ENCODE measurements at places on chromosomes 16 and 17.

DNA sequence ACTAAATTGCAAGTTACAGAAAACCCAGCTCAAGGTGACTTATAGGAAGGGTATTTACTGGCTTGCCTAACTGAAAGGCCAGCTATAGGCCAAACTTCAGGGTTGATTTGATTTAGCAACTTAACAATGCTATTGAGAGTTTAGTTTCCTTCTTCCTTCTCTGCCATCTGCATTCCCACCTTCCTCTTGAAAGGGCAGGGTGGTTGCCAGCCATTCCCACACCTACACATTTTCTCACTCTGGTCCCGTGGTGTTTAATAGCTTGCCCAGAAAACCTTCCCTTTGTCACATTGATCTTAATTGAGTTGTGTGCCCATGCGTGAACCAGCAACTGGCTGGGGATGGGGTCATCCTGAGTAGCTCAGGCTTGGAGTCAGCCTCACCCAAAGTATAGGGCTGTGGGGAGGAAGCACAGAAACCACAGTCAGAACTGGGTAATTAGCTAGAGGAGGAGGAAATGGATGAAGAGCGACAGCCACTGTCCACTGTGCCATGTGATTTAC lies 194.7 kb downstream of the SPECC1 start:
- DNase-seq: no peak

- no peak for DNase-seq
These were observed 26.2 kb upstream of the PLCG2 start for GRCh38 chr16:81752876-81753227.

DNA sequence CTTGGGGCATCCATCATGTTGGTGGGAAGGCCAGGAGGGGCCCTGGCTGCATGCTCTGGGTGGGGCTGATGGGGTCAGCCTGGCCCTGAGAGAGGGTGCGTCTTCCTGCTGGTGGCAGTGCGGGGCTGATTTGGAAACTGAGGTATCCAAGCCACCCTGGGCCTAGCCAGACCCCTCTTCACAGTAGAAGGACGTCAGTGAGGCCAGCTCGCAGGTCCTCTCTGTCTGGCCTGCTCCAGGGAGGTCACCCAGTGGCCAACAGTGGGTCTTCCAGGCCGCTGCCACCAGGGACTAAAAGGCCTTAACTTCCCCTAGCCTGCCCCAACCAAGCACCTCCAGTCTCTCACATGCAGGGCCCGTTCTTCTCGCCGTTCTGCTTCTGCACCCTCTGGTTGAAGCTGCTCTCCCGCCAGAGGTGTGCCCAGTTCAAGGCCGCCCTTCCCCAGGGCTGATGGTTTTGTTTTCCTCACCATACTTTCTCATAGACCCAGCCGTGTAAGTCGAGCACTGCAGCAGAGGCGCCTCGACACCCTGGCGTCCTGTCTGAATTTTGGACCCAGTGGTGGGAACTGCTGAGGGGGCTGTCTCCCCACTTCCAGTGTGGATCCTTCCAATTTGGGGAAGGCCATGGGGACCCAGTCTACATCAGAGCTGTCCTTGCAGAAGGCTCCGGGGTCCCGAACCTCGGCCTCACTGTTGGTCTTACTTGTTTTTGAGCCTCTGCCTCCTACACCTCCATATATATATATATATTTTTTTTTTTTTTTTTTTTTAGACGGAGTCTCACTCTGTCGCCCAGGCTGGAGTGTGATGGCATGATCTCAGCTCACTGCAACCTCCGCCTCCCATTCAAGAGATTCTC lies 42.9 kb upstream of the CDC42EP4 start:
- no peak for DNase-seq

- no peak for DNase-seq
These were observed 3.9 kb downstream of the IGFBP4 start for GRCh38 chr17:40447148-40447644.

DNA sequence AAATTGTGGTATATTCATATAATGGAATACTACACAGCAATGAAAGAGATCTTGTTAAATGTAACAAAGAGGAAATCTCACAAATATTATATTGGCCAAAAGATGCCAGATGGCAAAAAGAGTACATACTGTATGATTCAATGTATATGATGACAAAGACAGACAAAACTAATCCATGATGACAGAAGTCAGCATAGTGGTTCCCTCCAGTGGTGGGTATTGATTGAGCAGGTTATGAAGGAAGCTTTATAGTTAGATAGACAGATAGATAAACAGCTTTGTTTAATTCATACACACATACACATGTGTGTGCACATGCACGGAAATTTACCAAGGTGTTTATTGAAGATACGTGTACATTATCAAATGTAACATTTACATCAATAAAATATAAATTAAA lies 74.4 kb upstream of the SMIM36 start:
- DNase-seq: no peak

DNA sequence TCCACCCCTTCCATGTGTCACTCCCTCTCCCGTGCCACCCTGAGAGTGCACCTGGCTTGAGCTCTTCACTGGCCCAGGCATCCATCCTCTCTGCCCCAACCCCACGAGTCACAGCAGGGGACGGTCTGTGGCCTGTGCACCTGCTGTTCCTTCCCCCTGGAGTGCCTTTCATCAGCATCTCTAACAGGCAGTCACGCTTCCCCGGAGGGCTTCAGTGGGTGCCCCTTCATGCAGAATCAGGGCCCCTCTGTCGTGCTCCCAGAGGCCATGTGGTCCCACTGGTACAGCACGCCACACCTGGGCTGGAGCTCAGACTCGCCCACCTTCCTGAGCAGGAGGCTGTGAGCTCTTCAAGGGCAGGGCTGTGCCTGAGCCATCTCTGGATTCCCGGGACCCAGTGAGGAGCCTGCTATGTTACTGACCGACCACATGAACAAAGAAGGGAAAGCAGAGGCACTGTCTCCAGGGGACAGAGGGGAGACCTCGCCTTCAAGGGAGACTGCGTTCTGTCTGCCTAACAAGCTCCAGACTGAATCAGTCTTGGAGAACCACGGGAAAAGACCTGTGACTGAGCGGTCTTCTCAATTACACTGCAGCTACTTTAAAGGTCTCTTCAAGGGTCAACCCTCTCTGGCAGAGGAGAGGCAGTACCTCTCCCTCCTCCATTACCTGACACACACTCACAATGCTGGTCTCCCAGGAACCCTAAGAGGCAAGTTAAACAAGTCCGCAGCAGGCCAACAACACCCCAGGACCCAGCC lies 78.8 kb upstream of the DOC2B start:
- DNase-seq: peak; percentile 64

DNA sequence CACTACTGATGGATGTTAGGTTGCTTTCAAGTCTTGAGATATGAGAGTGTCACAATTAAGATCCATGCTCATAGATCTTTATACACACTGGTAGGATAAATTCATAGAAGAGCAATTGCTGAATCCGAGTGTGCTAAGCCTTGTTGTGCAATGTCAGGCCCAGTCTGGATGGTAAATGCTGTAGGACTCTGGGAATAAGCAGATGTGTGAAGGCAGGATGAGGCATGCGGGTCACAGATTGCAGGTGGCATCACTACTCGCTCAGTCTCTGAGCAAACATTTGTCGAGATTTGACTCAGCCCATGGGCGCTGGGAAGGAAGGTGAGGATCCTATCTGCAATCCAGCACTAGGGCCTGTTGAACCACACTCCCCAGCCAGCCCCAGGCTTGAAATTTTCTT lies 40.7 kb downstream of the TMEM186 start:
- DNase-seq: no peak

- DNase-seq: no peak
These were observed 43.8 kb downstream of the DNAJA2 start for GRCh38 chr16:46929378-46930332.

GRCh38 chr17:7435676-7436555 lies 681 bp downstream of the TMEM102 start:
- no peak for DNase-seq

DNA sequence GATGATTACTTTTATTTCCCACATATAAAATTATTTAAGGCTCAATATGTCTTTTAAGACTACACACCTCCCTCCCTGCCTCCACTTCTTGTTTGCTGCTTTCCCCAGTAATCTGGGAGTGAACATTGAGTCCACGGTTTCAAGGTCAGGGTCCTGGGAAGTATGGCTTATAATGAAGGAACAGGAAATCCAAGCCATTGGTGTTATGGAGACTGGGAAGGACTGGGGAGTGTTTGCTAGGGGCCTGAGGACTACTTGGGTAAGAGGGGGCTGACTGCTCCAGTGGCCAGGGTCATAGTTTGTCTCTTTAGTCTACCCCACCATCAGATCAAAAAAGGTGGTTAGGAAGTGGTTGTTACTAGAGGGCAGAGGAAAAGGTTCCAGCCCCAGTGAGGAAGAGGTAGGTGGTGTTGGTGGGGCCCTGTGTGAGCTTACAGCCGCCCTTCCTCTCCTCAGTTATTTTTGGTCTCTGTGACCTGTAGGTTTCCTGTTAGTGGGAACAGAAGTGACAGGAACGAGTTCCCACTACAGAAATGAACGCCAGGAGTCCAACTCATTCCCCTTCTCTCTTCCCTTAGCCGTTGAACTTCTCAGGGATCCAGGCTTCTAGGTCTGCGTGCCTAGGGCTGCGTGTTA lies 742 bp upstream of the SLC16A13 start:
- DNase-seq: no peak

GRCh38 chr17:28901866-28902818 lies 737 bp downstream of the DHRS13 start:
- no peak for DNase-seq

GRCh38 chr17:74592087-74592990 lies at the start of gene CD300LD:
TSS of gene CD300LD (minus strand) at chr17:74592283. CDS start at chr17:74592202, 81 bp downstream.
- DNase-seq: no peak

GRCh38 chr16:58651965-58652348 lies 22.3 kb upstream of the CNOT1 start:
- DNase-seq: no peak

DNA sequence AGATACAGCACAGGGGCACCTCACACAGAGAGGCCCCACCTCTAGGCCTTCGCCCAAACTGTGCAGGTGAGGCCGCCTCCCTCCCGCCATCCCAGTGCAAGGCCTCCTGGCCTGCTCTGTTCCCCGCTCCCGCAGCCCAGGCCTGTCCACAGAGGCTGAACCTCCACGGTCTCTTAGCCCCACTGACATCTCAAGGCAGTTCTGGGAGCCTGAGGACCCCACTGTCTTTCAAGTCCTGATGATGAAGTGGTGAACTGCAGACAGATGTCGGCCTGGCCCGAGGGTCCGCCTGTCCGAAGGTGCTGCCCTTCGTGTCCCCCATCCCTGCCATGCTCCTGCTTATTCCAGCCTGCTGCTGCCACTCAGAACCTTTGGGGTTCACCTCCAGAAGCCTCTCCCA lies 32.3 kb downstream of the ENGASE start:
- DNase-seq: no peak

DNA sequence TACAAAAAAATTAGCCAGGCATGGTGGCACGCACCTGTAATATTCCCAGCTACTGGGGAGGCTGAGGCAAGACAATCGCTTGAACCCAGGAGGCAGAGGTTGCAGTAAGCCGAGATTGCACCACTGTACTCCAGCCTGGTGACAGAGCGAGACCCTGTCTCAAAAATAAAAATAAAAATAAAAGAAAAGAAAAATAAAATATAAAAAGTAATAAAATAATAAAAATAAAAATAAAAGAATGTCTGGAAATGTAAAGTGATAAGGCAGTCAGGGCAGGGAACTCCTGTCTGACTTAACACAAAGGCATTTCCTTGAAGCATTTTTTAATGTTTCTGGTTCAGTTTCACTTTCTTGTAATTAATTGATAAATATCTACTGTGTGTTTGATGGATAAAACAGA lies 34.7 kb upstream of the DNAJA2 start:
- no peak for DNase-seq

- DNase-seq: no peak
These were observed at the start of gene STX1B for GRCh38 chr16:31010585-31011325. TSS of gene STX1B (minus strand) at chr16:31010638. CDS start at chr16:31010396, 242 bp downstream.

DNA sequence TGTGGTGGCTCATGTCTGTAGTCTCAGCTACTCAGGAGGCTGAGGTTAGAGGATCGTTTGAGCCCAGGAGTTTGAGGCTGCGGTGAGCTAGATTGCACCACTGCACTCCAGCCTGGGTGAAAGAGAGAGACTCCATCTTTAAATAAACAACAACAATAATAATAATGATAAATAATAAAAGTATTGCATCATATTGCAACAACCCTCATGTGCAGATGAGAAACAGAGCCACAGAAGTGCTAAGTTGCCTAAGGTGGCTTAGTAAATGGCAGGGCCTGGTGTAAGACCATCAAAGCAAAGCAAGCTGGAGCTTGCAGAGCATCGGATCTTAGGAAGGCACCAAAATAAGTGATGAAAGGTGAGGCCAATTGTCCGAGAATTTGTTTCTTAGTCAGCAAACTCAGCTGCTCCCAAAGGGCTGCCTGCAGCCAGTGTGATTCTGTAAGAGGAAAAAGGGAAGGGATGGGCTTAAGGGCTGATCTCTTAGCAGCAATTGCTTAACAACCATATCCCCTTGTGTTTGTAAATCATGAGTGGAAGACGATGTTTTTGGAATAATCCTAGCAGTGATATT lies 45.3 kb upstream of the HS3ST3A1 start:
- DNase-seq: no peak

- DNase-seq: no peak
These were observed 26.4 kb downstream of the NMT1 start for GRCh38 chr17:45087504-45087975.

- no peak for DNase-seq
These were observed 14.3 kb downstream of the JUP start for GRCh38 chr17:41772218-41772585.

GRCh38 chr17:60640503-60640902 lies 37.1 kb upstream of the BCAS3 start:
- DNase-seq: no peak

- peak; percentile 11 for DNase-seq
These were observed 9.3 kb downstream of the NQO1 start for GRCh38 chr16:69717066-69717465.

DNA sequence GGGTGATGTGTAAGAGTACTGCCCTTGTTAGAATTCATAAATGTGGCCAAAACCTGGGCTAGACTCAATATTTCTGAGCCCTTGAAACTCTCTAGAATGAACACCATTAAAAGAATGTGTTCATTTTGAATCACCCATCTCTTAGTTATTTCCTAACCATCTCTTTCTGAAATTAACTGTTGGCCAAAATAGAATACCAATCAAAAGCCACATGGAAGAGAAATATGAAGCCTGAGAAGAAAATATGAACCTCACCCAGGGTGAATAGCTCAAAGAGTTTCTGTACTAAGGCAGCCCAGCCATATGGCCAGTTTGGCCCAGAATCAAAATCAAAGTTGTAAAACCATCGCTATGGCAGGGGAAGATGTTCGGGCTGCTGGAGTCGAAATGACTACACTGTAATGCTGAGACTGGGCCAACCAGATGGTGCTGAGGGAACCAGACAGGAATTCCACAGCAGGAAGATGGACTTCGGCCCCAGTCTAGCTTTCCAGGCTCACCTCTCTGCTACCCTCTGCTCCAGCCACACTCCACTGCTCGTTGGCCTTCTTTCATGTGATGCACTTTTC lies 154.3 kb upstream of the ZFHX3 start:
- DNase-seq: no peak

All from mesenteric fat pad (tissue), 1 donor.